ENCODE measurements at places on chromosomes 2 and 18.
A peak's percentile ranks its signal among the peaks of the same experiment; 100 is the strongest.

DNA sequence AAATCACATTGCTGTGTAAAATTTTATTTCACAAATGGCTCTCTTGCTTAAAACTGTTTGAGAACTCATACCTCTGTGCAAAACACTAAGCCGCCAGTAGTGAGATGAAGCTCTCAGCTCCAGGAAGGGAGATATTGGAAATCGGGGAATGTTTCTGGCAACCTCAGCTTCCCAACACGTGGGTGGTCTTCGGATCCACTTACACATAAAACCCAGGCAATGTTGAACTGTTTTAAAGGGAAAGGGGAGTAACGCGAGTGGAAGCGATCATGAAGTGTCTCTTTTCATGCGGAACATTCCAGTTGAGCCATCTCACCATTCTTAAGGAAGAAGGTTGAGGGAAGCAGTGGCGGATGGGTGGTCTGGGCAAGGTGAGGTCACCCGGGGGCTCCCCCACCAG lies 136.8 kb downstream of the ASB1 start:
- no peak for DNase-seq

DNA sequence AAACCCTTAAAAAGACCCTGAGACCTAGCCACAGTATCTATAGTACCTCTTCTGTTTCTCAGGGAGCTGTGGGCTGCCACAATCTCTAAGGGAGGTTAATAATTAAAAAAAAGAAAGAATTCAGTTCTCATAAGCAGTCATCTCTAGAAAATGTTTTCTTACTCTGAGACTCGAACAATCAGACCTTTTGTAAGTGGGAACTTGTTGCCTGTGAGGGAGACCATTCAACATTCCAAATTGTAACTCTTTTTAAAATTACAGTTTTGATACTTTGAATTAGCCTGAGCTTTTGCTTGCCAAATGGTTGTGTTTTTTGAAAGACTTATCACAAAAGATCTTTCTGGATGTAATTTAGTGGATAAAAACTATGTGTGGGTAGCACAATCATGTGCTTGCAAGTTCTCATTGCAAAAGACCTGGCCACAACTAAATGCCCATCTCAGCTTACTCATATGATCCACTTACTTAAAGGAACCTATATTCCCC lies 33.3 kb downstream of the IL1R2 start:
- no peak for DNase-seq

DNA sequence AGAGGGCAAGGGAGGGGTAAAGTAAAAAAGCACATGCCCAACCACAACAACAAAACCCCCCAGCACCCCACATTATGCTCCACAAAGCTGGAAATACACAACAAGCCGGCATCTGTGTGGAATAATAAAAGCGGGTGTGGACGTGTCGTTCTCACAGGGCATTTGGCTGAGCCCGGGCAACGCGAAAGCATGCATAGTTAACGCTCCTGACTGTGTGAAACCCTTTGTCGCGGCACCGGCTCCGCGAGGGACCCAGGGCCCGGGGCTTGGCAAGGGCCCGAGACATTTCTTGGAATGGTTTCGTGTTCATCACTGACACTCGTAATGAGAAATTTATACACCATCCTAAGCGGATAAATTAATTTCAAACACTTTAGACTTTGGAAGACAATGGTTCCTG lies 165.6 kb downstream of the INHBB start:
- no peak for DNase-seq

GRCh38 chr2:157840568-157841156 lies 35.5 kb downstream of the ACVR1 start:
- peak; percentile 67 for DNase-seq

GRCh38 chr18:69900941-69901340 lies 46.7 kb downstream of the CD226 start:
- DNase-seq: no peak

- no peak for DNase-seq
Measured at GRCh38 chr2:206823178-206823577, 57.8 kb downstream of the FASTKD2 start.

- no peak for DNase-seq
Measured at GRCh38 chr18:1213126-1213525, 308.5 kb downstream of the ADCYAP1 start.

GRCh38 chr2:8204711-8205110 lies 477.1 kb upstream of the ID2 start:
- no peak for DNase-seq

- no peak for DNase-seq
Measured at GRCh38 chr2:194553980-194554379, 1103.0 kb upstream of the SLC39A10 start.

GRCh38 chr18:70494524-70494923 lies 205.7 kb downstream of the SOCS6 start:
- DNase-seq: no peak

GRCh38 chr18:79476918-79477571 lies 81.3 kb downstream of the NFATC1 start:
- no peak for DNase-seq

DNA sequence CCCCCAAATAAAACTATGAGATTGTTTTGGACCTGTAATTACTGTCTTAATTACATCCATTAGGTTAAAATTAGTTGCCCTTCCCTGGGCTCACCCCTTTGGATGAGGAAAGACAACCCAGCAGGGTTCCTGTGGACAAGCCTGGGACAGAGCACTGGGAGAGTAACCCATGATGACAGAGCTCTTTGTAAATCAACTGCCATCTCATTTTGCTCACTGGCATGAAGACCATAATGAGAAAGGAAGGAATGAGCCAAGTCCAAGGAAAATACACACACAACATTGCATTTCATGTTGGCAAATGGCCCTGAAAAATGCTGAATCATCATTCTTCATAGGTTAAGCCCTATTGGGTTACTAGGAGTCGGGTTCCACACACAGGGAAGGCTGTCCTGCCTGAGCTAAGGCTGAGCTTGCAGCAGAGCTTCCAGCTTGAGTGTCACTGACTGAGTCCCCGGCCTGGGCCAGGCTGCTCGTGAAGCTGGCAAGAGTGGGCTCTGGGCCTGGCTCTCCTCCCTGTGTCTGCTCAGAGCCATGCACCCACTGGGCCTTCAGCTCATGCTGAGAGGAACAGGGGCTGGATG lies 94.1 kb upstream of the ACAA2 start:
- no peak for DNase-seq

- DNase-seq: no peak
Measured at GRCh38 chr2:28161466-28161865, 231.2 kb upstream of the FOSL2 start.

DNA sequence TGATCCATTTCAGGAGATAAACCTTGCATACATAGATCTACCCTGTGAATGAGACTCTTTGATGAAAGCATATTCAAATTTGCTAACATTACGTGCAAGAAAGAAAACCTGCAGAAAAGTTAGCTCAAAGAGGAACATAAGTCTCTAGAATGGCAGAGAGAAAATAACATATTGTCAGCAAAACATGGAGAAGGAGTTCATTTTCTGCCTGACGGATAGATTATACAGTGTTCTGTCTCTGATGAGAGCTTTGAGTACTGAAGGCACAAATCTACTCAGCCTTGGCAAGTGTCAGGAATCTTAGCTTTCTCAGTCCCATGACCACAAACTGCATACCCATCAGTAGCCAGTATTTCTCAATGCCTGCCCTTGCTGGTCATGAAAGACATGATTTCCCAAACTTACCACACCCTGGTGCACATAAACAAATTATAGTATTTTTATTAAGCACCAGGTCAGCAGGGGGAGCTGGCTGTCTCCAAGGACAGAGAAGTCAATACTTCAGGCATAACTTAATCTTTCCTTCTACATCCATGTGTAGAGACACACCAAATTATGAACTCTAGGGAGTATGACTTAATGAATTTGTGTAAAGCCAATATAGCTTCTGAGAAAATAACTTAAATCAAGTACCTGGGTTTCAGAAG lies 401.2 kb upstream of the SOX11 start:
- DNase-seq: no peak

DNA sequence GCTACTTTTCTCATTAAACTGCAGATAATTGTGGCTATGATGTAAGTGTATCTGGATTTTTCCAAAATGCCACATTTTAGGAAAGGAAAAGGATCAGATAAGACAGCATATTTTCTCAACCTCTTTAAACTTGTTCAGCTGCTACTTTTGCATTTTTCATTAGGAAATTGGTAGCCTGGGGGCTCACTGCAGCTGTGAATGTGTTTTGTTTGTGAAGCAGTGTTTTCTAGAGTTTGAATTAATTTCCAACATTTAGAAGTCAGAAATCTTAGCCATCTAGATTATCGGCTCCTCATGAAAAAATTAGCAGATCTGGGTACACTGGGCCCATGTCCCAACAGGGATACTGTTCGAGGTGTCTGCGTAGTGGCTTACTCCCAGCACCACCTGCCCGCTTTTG lies 56.3 kb upstream of the ZDBF2 start:
- DNase-seq: no peak

GRCh38 chr18:6628187-6628586 lies 101.3 kb upstream of the ARHGAP28 start:
- no peak for DNase-seq

DNA sequence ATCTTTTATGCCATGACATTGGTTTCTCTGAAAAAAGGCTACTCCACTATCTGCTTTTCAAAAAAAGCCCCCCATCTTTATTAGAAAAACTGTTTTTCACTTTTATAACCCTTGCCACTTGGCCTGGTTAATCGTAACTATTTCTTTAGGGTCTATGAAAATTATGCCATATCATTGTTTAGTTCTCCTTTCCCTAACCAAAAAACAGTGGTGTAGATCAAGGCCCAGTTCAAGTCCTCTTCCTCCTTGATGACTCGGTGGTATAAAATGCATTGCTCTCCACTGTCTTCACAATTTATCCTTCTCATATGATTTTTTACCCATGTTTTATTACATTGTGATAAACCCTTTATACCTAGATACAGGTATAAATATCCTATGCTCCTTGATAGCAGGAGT lies 205.5 kb downstream of the ZNF521 start:
- no peak for DNase-seq

- no peak for DNase-seq
Measured at GRCh38 chr18:72910045-72910444, 42.3 kb upstream of the NETO1 start.
